ENCODE measurements at places on chromosomes 7 and 10.
A peak's percentile ranks its signal among the peaks of the same experiment; 100 is the strongest.

DNA sequence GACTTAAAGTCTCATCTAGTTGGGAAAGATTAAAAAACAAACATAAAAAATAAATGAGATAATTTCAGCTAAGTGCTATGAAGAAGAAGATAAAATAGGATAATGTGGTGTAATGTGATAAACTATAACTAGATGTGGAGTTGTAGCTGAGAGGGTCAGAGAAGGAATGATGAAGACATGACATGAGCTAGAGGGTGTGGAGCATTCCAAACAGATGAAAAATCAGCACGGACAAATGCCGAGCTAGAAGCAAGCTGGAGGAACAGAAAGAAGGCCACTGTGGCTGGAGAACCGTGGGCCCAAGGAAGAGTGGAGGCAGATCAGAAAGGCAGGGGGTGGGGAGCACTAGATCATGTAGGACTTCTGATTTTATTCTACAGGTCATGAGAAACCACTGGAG is 70.6 kb downstream of the CDK6 start:
- DNase-seq: no peak

GRCh38 chr7:130272381-130273080 is 5.9 kb downstream of the CPA2 start:
- no peak for DNase-seq

GRCh38 chr7:53719122-53719521 is 683.7 kb downstream of the POM121L12 start:
- DNase-seq: no peak

- DNase-seq: no peak
Measured at GRCh38 chr7:77765481-77765880, 32.8 kb downstream of the TMEM60 start.

DNA sequence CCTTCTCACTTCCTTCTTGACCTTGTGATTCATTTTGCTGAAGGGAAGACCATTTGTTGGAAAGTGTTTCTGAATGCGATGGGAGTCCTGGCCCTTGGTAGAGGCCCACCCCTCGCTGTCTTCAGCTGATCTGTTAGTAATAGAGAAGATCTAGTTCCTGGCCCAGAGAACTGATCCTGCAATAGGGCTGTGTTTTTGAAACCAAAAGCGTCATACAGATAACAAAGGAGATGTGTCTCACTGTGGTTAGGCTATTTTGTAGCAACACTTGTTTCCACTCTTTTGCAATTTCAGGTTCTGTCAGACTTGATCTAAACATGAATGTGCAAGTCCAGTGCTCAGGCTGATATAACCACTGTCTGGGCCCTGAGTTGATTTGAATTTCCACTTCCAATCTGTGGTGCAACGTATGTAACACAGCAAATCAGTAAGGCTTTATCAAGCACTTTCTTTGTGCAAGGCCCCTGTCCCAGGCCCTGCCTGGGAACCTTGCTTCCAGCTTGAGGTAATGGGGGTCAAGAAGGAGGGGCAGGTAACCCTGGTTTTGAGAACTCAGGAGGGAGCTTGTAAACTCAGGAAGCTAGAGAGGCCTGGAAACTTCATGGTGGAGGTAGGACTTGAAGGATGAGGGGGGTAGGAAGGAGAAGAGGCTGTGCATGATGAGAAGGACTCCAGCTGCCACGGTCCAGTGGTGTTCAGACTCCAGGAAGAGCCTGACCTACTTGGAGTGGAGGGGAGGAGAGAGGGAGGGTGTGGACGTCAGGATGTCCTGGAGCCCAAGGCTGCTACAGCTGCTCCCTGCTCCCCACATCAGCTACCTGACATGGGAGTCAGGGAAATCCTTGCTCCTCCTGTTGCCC is 42.2 kb upstream of the SRGN start:
- DNase-seq: no peak

GRCh38 chr10:119493155-119493554 is 49.4 kb downstream of the RGS10 start:
- DNase-seq: no peak

DNA sequence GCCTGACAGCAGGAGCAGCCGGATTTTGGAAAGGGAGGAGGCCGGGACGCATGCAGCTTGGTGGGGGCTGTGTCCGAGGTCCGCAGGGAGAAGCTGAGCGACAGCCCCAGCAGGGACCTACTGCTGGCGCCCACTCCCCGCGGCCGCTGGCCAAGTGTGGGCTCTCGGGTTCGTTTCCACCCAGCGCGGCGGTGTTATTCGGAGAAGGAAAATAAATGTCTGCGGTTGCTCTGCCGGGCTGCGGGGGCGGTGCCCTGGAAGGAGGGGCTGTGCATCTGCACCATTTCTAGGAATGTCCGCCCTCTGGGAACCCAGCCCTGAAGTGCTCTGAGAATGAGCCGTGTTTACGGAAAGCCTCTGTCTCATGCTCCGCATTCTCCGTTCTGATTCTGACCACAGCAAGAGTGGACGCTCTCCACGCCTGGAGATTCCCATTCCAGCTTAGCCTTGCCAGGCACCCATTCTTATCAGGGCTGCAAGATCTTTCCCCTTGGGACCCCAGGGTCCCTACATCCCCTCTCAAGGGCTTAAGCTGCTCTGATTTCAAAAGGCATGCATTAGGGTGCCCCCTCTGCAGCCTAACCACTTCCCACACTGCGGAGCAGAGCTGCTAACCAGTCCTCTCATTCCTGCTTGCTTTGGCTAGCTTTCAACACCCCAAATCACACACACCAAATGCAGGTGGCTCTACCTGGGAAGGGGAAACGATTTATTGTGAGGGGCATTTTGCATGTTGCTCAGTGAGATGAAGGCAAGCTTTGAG is 256.6 kb upstream of the GLI3 start:
- peak; percentile 9 for DNase-seq

- DNase-seq: no peak
Measured at GRCh38 chr10:76509446-76509845, 1078.0 kb downstream of the LRMDA start.

DNA sequence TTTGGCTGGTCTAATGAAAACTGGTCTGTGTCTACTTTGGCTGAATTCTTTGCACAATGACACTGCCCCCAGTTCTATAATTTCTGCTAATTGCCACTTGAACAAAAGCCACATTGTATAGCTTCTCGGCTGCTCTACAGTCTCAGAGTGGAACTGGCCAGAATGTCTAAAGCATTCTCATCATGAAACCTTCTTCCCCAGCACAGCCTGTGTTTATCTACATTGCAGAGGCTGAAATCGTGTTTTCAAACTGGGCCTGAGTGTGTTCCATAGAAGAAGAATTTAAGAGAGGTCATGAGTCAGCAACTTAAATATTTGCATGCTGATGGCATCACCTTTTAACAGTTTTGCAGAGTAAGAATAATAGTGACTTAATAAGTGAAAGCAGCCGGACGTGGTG is 177.2 kb downstream of the BUB3 start:
- no peak for DNase-seq

DNA sequence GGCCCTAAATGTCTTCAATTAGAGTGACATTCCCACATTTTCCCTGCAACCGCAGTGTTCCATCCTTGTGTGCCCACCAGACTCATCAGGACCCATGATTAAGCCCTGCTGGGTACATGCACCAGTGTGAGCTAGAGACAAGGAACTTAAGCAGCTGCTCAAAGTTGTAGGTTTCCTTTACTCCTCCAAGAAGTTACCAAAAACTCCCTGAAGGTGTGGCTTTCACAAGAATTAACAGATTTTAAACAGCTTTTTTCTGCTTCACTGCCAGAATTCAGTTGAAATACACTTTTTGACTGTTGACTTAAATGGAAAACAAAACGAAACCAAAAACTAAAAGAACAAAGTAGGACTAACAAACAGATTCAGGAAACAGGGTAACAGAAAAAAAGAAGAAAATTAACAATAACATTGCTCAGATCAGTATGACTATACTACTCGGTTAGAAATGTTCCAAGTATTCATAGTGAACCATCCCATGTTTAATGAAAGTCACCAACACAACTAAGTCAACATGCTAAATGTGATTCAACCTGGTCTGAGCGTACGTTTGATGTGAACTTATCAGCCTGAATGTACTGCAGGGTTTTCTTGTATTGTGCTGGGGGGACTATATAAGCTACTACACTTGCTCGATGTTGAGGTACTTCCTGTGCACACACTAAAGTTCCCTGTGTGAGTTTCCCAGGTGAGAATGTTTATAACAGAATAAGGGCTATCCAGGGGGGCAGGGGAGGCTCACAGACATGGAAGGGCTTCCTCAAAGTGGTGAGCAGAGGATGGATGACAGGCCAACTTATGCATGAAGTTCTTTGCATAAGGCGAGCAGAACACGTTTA is 22.2 kb downstream of the SLC37A3 start:
- no peak for DNase-seq

Data from stimulated activated CD8-positive, alpha-beta memory T cell treated with anti-CD3 and anti-CD28 coated beads, Interleukin-7, amount 100 ng/mL, for 48 hours (primary cell).